ENCODE measurements at places on chromosomes 16 and 17. TPM values are rescaled to one million over a fixed set of nuclear protein-coding genes. Genes with fewer than 3 reads are reported as not detected.

DNA sequence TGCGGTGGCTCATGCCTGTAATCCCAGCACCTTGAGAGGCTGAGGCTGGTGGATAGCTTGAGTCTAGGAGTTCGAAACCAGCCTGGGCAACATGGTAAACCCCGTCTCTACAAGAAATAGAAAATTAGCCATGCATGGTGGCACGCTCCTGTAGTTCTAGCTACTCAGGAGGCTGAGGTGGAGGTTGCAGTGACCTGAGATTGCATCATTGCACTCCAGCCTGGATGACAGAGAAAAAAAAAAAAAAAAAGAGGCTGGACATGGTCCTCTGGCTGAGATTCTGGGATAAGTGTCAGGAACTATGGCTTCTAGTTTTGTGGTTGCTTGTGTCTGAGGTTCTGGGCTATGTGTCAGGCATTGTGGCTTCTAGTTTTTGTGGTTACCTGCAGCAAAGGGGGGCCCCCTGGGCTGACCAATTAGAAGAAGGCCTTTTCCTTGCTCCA, 7.0 kb downstream of the KSR1 start:
- H3K27me3 ChIP-seq = no peaks in the 10 kb centered on the region
- no peak for DNase-seq
- no peak overlapping the region for H3K27ac ChIP-seq

- no peak overlapping the region for H3K27ac ChIP-seq
- peaks cover 78% of the 10 kb centered on the region for H3K36me3 ChIP-seq
- no peak for DNase-seq
- H3K27me3 ChIP-seq = no peaks in the 10 kb centered on the region
- no peak overlapping the region for H3K4me3 ChIP-seq
Observed at GRCh38 chr17:29283961-29284360, 10.0 kb downstream of the NUFIP2 start.

- DNase-seq = no peak
- no peaks in the 10 kb centered on the region for H3K36me3 ChIP-seq
- H3K27ac ChIP-seq = no peak overlapping the region
- H3K27me3 ChIP-seq = no peaks in the 10 kb centered on the region
- no peaks in the 10 kb centered on the region for H3K4me1 ChIP-seq
Observed at GRCh38 chr17:80805032-80805751, 186.4 kb upstream of the CHMP6 start.

GRCh38 chr17:80754846-80755245, 210.2 kb downstream of the RPTOR start:
- H3K4me3 ChIP-seq = no peak overlapping the region
- H3K36me3 ChIP-seq = no peaks in the 10 kb centered on the region
- H3K27ac ChIP-seq = no peak overlapping the region

DNA sequence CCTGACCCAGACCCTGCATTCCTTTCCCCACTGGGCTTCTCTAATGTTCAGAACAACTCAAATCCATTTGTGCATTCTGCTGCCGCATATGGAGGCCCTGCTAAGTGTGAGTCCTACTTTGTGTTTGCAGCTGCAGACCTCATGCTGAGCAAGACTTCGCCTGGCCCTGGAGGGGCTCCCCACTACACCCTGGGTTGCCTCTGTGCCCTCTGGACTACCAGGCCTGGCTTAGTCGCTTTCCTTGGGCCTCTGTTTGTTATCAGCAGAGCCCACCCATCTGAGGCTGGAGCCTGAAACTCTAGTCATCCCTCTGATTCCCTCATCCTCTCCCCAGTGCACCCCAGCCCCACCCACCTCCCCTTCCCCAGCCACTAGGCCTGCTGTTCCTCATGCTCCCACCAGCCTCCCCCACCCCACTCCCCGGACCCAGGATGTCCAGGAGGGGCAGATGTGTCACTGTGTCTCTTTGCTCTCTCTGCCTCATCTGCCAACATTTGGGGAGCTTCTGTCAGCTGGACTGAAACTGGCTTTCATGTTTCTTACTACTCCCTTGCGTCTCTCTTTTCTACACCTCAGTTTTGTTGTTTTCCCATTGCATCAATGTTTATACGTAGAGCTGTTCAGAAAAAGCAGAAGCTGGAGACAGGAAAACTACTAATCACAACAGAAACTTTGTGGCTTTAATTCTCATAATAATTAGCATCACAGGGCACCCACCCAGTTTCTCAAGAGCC, 17.9 kb upstream of the CD300E start:
- H3K4me3 ChIP-seq = no peak overlapping the region
- H3K27me3 ChIP-seq = peaks cover 94% of the 10 kb centered on the region
- H3K36me3 ChIP-seq = no peaks in the 10 kb centered on the region
- H3K27ac ChIP-seq = no peak overlapping the region

DNA sequence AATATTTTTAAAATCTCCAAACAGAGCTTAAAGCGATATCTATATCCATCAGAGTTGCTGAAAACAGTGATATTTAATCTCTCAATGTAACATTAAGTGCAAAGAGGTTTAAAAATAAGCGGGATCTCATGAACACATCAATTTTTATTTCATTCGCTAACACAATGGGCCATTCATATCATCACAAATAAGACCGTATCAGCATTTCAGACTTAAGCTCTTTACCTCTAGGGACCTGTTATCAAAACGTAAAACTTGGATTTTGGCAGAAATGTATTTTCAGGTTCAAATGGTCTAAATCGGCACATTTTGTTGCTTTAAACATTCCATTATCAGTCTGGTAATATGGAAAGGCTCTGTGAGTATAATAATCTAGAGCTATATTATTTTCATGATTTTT, 77.9 kb downstream of the TOX3 start:
- no peaks in the 10 kb centered on the region for H3K36me3 ChIP-seq
- no peaks in the 10 kb centered on the region for H3K27me3 ChIP-seq
- H3K4me1 ChIP-seq = no peaks in the 10 kb centered on the region
- H3K27ac ChIP-seq = no peak overlapping the region
- H3K4me3 ChIP-seq = no peak overlapping the region
- DNase-seq = no peak

DNA sequence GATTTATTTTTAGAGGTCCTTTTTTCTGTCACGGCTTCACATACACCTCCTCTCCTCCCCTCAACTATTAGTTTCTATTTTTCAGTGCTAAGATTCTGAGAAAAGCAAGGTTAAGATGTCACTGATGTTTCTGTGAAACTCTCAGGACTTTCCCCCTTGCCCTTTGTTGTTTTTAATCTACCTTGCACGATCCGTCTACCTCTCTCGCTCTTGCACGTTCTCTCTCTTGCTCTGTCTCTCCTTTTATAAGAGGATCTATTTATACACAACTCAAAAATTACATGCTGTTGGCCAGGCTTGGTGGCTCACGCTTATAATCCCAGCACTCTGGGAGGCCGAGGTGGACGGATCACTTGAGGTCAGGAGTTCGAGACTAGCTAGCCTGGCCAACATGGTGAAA, 43.6 kb downstream of the RPA1 start:
- no peak for DNase-seq
- H3K27ac ChIP-seq = no peak overlapping the region
- H3K27me3 ChIP-seq = no peaks in the 10 kb centered on the region

DNA sequence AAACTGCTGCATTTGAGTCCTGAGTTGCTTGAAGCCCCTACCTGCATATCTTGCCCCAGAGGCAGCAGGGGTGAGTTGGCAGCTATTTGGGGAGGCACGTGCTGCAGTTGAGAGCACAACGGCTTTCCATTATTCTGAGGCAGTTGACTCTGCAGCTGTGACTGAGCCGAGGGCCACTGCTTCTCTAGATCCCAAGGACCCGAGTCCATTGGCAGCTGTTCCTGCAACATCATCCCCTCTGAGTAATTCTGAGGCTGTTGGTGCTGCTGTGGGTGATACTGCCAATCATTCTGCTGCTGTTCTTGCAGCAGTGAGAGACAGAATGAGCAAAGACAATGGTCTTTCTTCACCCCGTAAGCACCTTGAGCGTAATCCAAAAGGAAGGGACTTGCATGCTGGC, 12.7 kb downstream of the TERF2IP start:
- no peak for DNase-seq
- H3K4me1 ChIP-seq = no peaks in the 10 kb centered on the region
- H3K27me3 ChIP-seq = no peaks in the 10 kb centered on the region
- H3K36me3 ChIP-seq = peaks cover 17% of the 10 kb centered on the region
- H3K27ac ChIP-seq = no peak overlapping the region
- no peak overlapping the region for H3K4me3 ChIP-seq

- H3K27me3 ChIP-seq = peaks cover 30% of the 10 kb centered on the region
- no peak for DNase-seq
- no peaks in the 10 kb centered on the region for H3K36me3 ChIP-seq
- H3K4me1 ChIP-seq = no peaks in the 10 kb centered on the region
Observed at GRCh38 chr16:27195941-27196595, 7.3 kb upstream of the KDM8 start.

DNA sequence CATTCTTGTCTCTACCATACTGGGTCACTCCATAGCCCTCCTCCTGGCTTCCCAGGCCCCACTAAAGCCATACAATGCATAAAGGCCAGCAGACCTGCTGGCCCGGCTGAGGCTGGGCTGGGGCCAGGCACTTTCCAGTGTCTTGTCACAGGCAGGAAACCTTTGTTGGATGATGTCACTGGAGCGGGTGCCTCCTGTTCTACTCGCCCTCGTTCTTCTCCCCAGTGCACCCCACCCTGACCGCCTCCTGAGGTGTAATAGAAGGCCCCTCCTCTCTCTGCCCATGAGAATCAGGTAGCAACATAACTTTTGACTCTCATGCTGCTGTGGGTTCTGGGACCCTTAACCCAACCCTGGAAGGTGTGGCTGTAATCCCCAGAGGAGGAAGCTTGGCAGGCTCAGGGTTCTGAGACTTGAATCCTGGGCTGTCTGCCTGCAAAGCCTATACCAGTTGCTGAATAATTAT, 54.2 kb upstream of the IL34 start:
- H3K27ac ChIP-seq = no peak overlapping the region
- peak; percentile 42 for DNase-seq
- no peak overlapping the region for H3K4me3 ChIP-seq

DNA sequence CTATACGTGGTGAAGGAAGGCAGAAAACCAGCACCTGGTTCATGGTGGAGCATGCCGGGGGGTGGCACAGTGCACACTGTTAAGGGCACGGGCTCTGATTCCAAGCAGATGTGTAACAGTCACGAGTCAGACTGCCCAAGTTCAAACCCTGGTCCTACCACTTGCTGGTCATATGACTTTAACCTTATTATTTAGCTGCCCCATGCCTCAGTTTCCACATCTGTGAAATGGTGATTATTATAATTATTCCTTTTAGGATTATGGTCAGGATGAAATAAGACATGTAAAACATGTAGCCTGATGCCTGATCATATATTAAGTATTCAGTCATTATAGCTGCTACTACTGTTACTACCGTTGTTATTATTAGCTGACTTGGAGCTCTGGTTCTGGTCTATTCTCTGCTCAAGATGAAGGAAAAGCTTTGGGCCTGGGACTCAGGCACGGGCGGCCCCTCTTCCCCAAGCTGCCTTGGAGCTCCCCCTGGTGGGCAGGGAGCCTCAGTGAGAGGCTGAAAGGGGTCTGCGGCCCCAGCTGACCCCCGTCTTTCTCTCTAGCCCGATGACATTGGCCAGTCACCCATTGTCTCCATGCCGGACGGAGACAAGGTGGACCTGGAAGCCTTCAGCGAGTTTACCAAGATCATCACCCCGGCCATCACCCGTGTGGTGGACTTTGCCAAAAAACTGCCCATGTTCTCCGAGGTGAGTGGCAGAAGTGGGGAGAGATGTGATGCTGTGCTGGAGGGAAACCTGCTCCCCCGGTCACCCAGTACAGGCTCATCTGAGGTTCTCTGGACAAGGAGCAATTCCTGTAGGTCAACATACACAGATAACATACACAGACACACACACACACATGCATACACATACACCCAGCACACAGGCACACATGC, 14.0 kb downstream of the NR1D1 start:
- no peak for DNase-seq
- H3K27me3 ChIP-seq = no peaks in the 10 kb centered on the region
- H3K4me1 ChIP-seq = no peaks in the 10 kb centered on the region
- H3K27ac ChIP-seq = no peak overlapping the region

GRCh38 chr17:1727876-1728630, 3.5 kb downstream of the WDR81 start:
- peaks cover 5% of the 10 kb centered on the region for H3K4me1 ChIP-seq
- H3K27ac ChIP-seq = no peak overlapping the region
- no peaks in the 10 kb centered on the region for H3K27me3 ChIP-seq
- no peak overlapping the region for H3K4me3 ChIP-seq

- no peaks in the 10 kb centered on the region for H3K4me1 ChIP-seq
- no peak for DNase-seq
- no peak overlapping the region for H3K27ac ChIP-seq
- peaks cover 11% of the 10 kb centered on the region for H3K27me3 ChIP-seq
- H3K4me3 ChIP-seq = no peak overlapping the region
Observed at GRCh38 chr16:5590416-5590815, 492.8 kb upstream of the EEF2KMT start.

- peak within 1 kb of the TSS; percentile 90 for H3K4me3 ChIP-seq
- peaks cover 23% of the 10 kb centered on the region for H3K36me3 ChIP-seq
- peak; percentile 91 for DNase-seq
- no peaks in the 10 kb centered on the region for H3K27me3 ChIP-seq
Observed at GRCh38 chr17:72120642-72121163, at the start of gene SOX9. SOX9 (plus strand) TSS chr17:72121020; CDS start chr17:72121392, 372 bp downstream.

DNA sequence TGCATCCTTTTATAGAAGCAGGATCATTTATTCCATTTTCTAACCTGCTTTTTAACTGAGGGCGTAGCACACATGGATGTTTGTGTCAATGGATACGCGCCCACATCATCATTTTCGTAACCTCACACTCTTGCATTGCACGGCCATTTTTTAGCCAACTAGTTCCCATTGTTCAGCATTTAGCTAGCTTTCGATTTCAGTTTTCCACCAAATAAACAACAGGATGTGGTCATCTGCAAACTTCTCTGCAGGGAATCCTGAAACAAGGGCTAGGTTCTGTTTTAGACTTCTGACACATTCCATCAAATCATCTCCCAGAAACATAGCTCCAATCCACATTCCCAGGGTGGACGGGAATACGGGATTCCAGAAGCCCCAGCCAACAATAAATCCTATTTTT, 6.4 kb downstream of the CYB561 start:
- no peaks in the 10 kb centered on the region for H3K36me3 ChIP-seq
- no peak overlapping the region for H3K27ac ChIP-seq
- no peak for DNase-seq
- H3K4me1 ChIP-seq = peaks cover 16% of the 10 kb centered on the region
- H3K4me3 ChIP-seq = no peak overlapping the region

DNA sequence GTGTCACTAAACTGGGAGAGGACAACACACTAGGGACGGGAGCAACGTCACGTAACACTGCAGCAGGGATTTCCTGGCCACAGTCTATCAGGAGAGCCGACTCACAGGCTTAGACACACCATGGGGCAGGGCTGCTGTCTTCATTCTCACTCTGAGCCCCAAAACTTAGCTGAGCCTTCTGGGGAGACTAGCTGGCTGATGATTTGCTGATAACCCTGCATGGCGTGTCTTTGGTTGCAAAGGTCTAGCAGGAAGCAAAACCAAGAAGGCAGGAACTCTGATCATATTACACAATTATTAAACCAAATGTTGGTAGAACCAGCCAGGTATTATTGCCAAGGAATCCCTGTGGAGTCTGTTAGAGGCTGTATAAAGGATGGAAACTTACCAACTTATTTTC, 345.0 kb downstream of the SLC39A11 start:
- no peak overlapping the region for H3K4me3 ChIP-seq
- no peak overlapping the region for H3K27ac ChIP-seq
- H3K36me3 ChIP-seq = no peaks in the 10 kb centered on the region
- H3K27me3 ChIP-seq = no peaks in the 10 kb centered on the region
- DNase-seq = no peak

GRCh38 chr17:68179236-68179925, 68.5 kb upstream of the AMZ2 start:
- H3K4me1 ChIP-seq = peaks cover 16% of the 10 kb centered on the region
- no peak overlapping the region for H3K27ac ChIP-seq
- DNase-seq = no peak
- H3K36me3 ChIP-seq = no peaks in the 10 kb centered on the region

NOD2 gene
- total RNA-seq = 0.75 TPM

GGNBP2 gene
- 51.4 TPM for total RNA-seq

NCBP3 gene
- 58.5 TPM for total RNA-seq

ALDH3A1 gene
- total RNA-seq = 1,906 TPM

NPIPA3 gene
- total RNA-seq = not detected

CDH15 gene
- total RNA-seq = not detected

MAP3K14 gene
- total RNA-seq = 58.3 TPM

All from PC-9 (cell line).